ENCODE measurements at places on chromosomes 3 and 15. TPM values are rescaled to one million over a fixed set of nuclear protein-coding genes. Genes with fewer than 3 reads are reported as not detected.

GRCh38 chr3:184154885-184155643 is at the start of gene DVL3:
Gene DVL3 (plus strand): TSS chr3:184155377. CDS start chr3:184155636, 259 bp downstream.
- peak; percentile 77 for DNase-seq

- no peak for DNase-seq
Measured at GRCh38 chr3:132964266-132964665, 73.9 kb upstream of the TMEM108 start.

DNA sequence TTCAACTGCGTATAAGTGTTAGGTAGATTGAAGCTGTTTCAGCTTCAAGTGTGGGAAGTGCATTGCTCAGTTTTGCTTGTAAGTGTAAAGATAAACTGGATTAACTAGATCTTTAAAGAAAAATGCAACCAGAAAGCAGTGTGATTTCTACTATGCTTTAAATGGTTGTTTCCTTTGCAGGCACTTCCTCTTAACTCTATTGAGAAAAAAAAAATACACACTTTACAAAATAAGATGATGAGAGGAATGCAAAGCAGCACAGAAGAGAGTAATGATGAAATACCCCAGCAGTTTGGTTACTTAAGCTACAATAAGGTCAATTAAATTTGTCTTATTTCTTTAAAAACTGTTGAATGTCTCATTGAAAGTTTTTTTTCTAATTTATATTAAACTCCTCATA is 40.8 kb downstream of the DPH6 start:
- DNase-seq: no peak

GRCh38 chr3:137709011-137709601 is 55.0 kb upstream of the SOX14 start:
- DNase-seq: no peak

- DNase-seq: no peak
Measured at GRCh38 chr3:150610785-150611184, 7.7 kb downstream of the SELENOT start.

GRCh38 chr15:70810916-70811578 is 42.9 kb downstream of the LARP6 start:
- DNase-seq: no peak

GRCh38 chr3:139281096-139281495 is 62.7 kb upstream of the MRPS22 start:
- no peak for DNase-seq

DNA sequence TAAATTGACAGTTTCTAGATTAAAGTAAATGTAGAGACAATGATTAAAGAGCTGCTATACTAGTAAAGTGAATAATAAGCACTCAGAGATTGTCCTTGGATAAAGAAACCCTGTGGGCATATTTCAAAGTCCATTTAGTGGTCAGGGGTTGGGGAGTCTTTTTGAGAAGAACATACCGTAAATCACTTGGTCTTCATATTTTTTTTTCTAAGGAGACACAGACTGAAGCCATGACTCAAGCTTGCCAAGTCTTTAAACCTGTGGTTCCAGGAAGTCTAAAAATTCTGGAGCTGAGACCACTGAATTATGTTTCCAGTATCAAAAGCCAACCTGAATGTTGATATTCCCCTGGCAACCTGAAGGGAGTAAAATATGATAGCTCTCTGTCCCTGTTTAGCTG is 171.0 kb downstream of the TPRG1 start:
- no peak for DNase-seq

DNA sequence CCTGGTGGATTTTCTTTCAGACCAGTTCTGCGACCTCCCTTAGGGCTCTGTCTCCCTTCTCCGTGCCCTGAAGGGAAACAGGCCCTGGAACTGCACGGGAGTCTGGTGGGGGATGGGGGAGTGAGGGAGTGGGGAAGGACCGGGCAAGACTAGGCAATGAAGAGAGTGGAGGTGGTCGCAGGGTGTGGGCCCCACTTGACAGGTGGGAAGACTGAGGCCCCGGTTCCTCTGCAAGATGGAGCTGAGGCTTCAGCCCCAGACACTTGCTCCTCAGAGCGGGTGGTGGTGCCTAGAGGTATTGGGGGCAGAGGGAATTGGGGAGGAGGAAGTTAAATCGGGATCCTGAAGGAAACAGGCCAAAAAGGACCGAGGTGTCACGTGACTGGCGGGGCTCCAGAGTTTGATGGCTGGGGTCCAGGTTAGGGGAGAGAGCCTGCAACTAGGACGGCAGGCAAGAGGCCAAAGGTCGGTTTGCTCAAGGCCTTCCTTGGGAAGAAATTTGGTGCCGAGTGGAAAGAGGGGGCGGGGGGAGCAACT is 597 bp upstream of the CAMK1 start:
- DNase-seq: peak; percentile 98

GRCh38 chr15:34783431-34783830 is 11.9 kb downstream of the ACTC1 start:
- no peak for DNase-seq

DNA sequence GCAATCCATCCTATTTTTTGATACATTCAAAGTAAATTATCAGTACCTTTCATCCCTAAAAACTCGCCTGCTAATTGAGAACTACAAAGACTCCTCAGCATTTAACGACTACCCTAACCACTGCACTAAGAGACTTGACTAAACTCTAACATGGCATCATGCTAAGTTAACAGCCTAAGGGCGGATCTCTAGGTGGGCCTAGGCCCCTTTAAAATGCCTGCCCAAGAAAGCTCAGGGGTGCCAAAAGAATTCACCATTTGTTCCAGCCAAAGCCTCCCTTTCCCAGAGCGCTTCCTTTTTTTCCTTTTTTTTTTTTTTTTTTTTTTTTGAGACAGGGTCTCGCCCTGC is 568 bp upstream of the NEK4 start:
- DNase-seq: no peak

DNA sequence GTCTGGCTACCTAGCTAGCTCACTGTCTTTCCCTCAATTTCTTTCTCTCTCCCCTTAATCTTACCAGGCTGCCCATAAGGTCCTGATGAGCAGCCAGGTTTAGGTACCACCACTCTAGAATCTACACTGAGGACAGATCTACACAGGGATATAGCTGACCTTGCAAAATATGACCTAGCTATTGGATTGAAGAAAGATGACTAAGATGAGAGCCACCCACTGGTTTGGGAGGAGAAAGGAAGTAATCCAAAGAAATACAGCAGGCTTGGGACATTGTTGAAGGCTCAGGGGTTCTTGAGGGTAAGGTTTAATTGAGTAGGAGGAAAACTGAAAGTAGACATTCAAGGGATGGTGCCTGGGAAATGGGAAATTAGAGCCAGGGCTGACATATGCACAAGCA is 142.0 kb upstream of the TMC3 start:
- DNase-seq: no peak

GRCh38 chr3:125001557-125002413 is 54.0 kb downstream of the HEG1 start:
- DNase-seq: peak; percentile 34

- no peak for DNase-seq
Measured at GRCh38 chr15:23736033-23736673, 49.0 kb upstream of the NDN start.

GRCh38 chr15:20341901-20342600 is 199.5 kb downstream of the GOLGA6L6 start:
- peak; percentile 62 for DNase-seq

GRCh38 chr3:141859651-141860050 is 16.8 kb upstream of the ATP1B3 start:
- no peak for DNase-seq

DNA sequence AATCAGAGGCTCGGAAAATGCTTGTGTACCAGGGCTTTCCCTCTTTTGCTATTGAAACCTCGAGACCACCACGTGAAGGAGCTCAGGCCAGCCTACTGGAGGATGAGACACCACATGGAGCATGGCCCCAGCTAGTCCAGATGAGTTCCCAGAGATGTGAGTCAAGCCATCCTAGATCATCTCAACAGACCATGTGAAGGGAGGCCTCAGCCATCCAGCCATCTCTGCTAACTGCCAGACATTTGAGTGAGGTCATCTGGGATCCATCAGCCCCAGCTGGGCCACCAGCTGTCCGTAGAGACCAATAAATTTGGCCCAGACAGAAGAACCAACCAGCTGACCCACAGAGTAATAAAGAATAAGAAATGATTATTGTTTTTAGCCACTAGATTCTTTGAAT is 62.8 kb upstream of the PROK2 start:
- DNase-seq: no peak

- no peak for DNase-seq
Measured at GRCh38 chr15:47411733-47412132, 305.6 kb upstream of the SEMA6D start.

DNA sequence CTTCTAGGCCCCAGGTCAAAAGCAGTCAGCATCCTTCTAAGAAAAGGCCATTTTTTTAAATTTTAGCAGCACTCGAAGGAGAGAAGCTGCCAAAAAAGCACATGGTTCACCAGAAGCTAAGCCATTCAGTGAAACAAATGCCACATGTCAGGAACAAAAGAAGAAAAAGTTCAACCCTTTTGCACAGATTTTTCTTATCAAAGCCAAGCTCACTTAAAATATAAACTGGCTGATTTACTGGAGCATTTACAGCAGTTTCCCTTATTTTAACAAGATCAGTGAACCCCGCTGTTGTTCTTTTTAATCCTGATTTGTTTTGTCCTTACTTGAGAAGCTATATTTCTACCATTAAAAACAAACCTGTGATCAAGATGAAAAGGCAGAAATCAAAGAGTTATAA is 46.5 kb upstream of the SYNPR start:
- DNase-seq: no peak

GRCh38 chr3:36681867-36682266 is 82.5 kb downstream of the DCLK3 start:
- no peak for DNase-seq

GRCh38 chr3:20055020-20055775 is 15.0 kb downstream of the KAT2B start:
- DNase-seq: no peak

- peak; percentile 29 for DNase-seq
Measured at GRCh38 chr3:47475029-47475569, 642 bp downstream of the SCAP start.

DNA sequence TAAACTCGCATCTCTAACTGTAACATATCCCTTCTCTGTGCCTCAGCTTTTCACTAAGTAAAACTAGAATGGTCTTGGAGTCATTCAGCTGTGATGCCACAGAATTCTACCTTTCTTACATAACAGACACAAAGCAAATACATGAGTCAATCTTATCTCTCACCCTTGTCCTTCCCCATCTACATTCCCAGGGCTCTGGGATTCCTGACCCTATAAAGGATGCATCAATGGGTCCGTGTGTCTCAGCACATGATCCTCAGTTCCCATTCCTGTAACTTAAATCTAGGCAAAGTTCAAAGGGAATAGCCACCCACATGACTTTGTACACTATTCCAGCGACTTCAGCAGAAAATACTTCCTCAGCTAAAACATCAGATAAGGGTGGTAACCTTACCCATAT is 11.8 kb upstream of the ARL8B start:
- no peak for DNase-seq

- no peak for DNase-seq
Measured at GRCh38 chr15:90987561-90988141, 6.7 kb downstream of the PRC1 start.

DNA sequence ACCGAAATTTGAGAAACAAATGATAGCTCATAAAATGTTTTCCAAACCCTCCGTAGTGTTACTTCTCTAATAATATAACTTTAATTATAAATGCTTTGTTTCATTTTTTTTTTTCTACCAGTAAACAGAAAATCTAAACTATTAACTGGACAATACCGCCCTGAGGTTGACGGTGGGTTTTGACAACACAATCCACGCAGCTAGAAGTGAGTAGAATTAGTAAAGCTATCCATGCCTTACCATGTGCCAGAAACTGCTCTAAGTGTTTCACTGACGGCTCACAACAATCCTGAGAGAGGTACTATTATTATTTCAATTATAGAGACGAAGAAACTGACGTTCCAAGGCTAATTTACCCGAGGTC is 410 bp downstream of the NDUFAF1 start:
- DNase-seq: no peak

- no peak for DNase-seq
Measured at GRCh38 chr3:138740072-138740471, 94.7 kb downstream of the PIK3CB start.

The SEMA5B gene
- 15.2 TPM for total RNA-seq

The ATP10A gene
- 1.3 TPM for total RNA-seq

The CYP11A1 gene
- 0.99 TPM for total RNA-seq

The APOD gene
- 343 TPM for total RNA-seq

The SUMF1 gene
- 30.7 TPM for total RNA-seq

The IL12A gene
- total RNA-seq: 0.26 TPM

The CHRFAM7A gene
- 2.0 TPM for total RNA-seq

The SLCO3A1 gene
- total RNA-seq: 12.9 TPM

The NFKBIZ gene
- 92.3 TPM for total RNA-seq

The CPEB1 gene
- total RNA-seq: not detected

The STRA6 gene
- not detected for total RNA-seq

The ZIC4 gene
- not detected for total RNA-seq

The SLC4A7 gene
- 12.9 TPM for total RNA-seq

The TF gene
- total RNA-seq: 7.9 TPM

The CYP1A2 gene
- total RNA-seq: not detected

The ATP13A5 gene
- total RNA-seq: not detected

The FAM43A gene
- 5.2 TPM for total RNA-seq

Measured in body of pancreas (tissue), 4 donors.